ENCODE measurements at places on chromosomes 2 and 18. TPM values are rescaled to one million over a fixed set of nuclear protein-coding genes. Genes with fewer than 3 reads are reported as not detected.
A peak's percentile ranks its signal among the peaks of the same experiment; 100 is the strongest.

DNA sequence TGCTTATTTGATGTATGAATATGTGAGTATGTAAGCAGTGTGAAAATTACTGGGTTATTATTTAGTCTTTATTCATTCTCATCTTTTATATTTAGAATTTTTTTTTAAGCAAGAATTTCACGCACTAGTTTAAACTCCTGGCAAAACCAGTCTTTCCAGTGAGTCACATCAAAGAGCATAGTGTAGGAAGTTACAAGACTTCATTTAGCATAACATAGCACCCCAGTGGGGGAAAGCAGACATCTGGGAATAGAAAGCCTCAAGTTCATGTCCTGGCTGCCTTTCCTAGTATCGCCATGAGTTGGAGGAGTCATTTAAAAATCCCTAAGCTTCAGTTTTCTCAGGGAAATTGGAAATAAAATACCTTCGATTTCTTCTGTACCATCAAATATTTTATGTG, 408.3 kb downstream of the NUP35 start:
- no peak for DNase-seq

DNA sequence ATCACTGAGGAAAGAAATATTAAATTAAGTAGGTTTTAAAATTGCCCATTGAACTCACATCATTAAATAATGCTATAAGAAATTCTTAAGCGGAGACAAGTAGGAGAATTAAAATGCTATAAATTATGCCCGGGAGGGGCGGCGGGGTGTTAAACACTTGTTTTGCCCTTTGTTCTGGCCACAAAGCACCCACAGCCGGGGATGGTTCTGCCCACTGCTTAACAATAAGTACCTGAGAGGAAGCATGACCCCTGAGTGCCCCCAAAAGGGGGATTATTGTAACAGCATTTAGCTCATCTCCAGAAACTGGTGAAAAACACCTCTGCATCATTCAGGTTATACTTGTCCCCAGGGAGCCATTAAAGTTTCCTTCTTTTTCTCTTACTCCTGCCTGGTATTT, 332.7 kb upstream of the POU3F3 start:
- DNase-seq, result no peak

- no peak for DNase-seq
Measured at GRCh38 chr18:34794348-34794747, 84.2 kb downstream of the DTNA start.

THAP4 gene
- total RNA-seq, result 63.5 TPM

DNA sequence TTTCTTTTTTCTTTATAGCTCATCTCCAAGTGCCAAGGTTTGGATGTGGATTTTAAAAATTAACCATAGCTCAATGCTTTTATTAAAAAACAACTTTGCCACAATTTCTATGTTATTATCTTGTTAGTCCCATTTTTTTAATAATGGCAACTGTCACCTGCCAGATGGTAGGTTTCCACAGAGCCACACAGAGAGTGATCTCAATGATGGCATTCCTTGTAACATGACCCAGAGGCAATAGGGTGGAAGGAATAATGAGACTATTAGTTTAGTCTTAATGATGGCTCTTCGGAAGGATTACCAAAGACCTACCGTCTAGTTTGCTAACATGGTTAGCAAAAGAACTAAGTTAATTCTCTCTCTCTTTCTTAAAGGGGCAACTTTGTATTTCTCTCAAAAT, 64.0 kb downstream of the REL start:
- DNase-seq, result no peak

DNA sequence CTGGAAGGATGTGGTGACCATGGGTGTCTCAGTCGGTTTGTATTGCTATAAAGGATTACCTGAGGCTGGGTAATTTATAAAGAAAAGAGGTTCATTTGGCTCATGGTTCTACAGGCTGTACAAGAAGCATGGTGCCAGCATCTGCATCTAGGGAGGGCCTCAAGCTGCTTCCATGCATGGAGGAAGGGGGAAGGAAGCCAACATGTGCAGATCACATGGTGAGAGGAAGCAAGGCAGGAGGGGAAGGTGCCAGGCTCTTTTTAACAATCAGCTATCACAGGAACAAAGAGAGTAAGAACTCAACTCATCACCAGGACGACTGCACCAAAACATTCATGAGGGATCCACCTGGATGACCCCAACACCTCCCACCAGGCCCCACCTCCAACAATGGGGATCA, 209.4 kb downstream of the CDH20 start:
- no peak for DNase-seq

TRAPPC8 gene
- total RNA-seq, result 29.4 TPM

DNA sequence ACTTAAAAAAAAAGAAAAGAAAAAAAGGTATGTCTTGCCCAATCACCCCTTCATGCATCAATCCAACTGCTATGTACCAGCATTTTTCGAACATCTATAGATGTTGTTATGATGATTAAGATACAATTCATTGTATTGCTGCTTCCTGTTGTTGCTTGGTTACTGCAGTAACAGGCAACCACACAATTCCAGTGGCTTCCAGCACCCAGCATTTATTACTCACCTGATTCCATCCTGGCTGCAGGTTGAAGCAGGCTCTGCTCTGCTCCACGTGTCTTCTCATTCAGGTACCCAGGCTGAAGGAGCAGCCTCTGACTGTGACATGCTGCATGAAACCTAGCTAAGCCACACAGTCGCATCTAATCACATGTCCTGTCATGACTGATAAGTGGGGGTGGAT, 196.9 kb downstream of the INO80D start:
- DNase-seq, result peak; percentile 27

- DNase-seq, result no peak
Measured at GRCh38 chr2:75025633-75026380, 67.4 kb downstream of the POLE4 start.

C1QL2 gene
- not detected for total RNA-seq
